ENCODE measurements at places on chromosomes 5 and 9.

DNA sequence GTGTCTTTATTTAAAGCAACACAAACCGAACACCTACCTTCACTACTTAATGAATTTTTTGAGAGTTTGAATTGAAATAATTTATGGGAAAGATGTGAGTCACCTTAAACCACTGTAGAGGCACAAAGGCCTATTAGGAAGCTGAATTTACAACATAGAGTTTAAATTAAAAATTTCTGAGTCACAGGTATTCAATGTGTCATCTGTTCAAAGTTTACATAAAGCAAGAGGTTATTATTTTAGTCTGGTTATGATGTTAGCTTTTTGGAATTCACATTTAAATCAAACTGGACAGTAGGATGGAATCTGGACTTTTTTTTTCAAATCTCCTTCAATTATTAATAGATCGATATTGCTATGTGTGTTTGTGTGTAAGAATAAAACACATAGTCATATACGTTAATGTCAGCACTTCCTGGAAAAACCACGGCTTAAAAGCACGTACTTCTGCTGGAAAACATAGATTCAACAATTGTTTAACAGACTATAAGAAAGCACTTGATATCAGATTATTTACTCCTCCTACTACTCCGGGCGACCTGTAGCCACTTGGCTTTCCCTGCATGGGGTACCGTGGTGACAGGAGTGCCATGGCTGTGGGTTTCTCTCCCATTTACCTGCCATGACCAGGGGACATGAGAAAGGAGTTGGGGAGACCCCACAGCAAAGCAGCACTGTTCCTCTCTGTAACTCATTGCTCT, 638.6 kb downstream of the SEMA5A start:
- peak; percentile 84 for DNase-seq

DNA sequence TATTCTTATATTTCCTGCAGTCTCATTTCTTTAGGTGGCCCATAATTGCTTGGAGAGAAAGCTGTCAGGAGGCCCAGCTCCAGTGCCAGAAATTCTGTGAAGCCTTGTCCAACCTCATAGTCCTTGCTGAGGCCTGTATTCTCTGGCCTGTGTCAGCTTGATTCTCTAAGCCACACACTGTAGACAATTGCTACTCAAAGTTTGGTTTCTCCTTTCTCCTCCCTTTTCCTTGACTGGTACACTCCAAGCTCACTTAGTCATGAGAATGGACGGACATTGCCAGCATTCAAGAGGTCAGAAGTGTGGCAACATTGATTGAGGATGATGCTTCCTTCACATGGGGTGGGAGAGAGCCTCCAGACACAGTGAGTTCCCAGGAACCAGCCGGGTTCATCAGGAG, 71.3 kb upstream of the CXCL14 start:
- DNase-seq, result no peak

DNA sequence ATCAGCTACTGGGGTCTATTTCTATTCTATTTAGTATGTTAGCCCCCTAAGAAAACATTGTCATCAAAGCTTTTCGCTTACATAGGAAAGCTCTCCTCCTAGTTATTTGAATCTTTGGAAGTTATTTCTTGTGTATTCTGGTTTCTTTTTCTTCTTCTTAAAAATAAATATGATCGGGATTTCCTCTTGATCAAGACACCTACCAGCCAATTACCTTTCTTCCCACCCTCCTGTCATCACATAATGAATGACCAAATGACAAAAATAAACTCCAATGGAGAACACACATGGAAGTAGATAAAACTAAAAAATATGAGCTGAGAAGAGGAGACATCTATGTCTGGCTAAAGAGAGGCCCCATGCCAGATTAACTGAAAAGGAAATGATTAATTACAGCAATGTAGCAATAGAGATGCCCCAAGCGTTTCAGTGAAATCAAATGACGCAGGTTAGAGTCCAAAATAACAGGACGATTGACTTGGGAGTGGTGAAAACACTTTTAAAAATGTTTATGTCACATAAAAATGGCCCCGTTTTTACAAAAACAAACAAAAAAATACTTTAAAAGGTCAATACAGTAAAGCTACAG, 59.5 kb upstream of the PCSK1 start:
- DNase-seq, result peak; percentile 84

- no peak for DNase-seq
Observed at GRCh38 chr5:173884402-173885053, 3.6 kb upstream of the CPEB4 start.

- DNase-seq, result no peak
Observed at GRCh38 chr9:12796601-12797000, 21.8 kb downstream of the LURAP1L start.

DNA sequence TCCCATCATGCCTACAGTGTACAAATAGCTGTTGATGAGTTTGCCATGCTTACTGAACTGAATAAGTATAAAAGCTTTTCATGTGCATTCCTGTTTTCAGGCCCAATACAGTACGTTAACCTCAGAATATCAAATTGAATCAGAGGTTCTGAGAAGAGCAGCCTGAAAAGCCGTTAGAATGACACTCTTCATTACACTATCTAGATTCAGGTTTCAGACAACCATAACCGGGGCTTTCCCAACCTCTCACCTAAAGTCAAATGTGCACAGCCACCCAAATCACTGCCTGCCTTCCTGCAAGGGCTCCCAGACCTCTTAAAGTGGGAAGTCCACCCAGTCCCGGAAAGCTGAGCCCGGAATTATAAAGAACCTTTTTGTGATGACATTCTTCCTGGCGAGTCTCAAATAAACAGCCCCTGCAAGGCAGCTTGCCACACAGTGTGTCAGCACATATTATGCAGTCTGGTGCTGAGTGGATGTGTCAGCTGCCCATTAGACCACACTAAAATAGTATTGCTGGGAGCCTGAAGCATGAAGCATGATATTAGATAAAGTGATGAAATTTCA, 245.8 kb downstream of the TLE4 start:
- peak; percentile 26 for DNase-seq

GRCh38 chr9:37956904-37957663, 53.2 kb upstream of the SLC25A51 start:
- DNase-seq, result no peak

DNA sequence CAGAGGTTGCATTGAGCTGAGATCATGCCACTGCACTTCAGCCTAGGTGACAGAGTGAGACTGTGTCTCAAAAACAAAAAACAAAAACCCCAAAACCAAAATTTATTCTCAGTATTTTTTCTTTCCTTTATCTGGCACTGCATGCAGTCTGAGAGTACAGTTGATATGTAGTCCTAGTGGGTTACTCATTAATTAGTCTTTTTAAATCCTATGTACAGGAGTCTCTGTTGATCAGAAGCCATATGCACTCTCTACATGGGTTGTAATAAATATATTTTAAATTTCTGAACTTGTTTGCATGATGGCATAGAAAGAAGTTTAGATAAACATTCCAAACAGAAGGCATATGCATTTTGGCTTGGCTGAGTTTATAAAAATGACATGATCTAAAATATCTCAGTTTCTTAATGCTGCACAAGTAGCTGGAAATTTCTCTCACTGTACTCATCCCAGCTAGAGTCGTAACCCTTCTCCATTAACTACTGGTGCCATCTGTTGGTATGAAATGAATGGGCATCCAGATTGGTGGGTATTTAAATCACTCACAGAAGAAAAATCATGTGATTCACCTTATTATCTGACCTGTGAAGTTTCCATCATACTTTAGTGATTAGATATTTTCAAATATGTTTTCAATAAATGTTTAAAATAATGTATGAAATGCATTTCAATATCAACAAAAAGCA, 284.8 kb downstream of the CTNND2 start:
- no peak for DNase-seq

- no peak for DNase-seq
Observed at GRCh38 chr5:103394676-103395075, 136.1 kb downstream of the MACIR start.

GRCh38 chr9:126000731-126001580, 253.8 kb downstream of the PBX3 start:
- DNase-seq, result no peak

- DNase-seq, result no peak
Observed at GRCh38 chr5:6737043-6737941, 24.1 kb downstream of the TENT4A start.

GRCh38 chr9:18067548-18068120, 406.3 kb upstream of the ADAMTSL1 start:
- no peak for DNase-seq

DNA sequence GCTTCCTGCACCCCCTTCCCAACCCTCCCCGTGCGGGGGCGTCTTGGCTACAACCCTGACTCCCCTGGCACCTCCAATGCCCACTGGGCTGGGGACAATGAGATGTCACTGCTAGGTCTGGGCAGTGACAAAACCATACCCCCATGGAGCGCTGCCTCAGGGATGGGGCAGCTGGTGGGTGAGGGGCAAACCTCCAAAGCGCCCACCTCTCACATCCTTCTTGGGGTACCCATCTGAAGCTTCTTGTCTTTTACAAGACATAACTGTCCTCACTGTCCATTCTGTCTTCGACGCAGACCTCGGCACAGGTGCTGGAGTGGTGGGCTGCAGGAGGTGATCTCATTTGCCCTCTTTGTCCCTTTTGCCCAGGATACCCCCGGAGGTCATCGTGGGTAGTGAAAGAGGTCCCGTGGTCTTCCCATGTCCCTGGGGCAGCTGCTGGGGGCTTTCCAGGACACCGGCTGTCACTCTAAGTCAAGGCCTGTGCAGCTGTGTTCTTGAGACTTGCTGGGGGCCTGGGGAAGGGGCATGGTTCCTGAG, 27.8 kb upstream of the CSF1R start:
- DNase-seq, result no peak

GRCh38 chr5:111830333-111830732, 73.3 kb upstream of the NREP start:
- DNase-seq, result peak; percentile 87

GRCh38 chr5:142826093-142826492, 55.9 kb downstream of the ARHGAP26 start:
- DNase-seq, result no peak

GRCh38 chr9:33524306-33524947, 376 bp downstream of the ANKRD18B start:
- no peak for DNase-seq

- DNase-seq, result peak; percentile 56
Observed at GRCh38 chr9:93827545-93828330, 127.4 kb downstream of the BARX1 start.

GRCh38 chr5:145158730-145159129, 676.4 kb downstream of the PRELID2 start:
- peak; percentile 3 for DNase-seq

GRCh38 chr5:72427488-72428437, 79.4 kb downstream of the ZNF366 start:
- DNase-seq, result peak; percentile 88

DNA sequence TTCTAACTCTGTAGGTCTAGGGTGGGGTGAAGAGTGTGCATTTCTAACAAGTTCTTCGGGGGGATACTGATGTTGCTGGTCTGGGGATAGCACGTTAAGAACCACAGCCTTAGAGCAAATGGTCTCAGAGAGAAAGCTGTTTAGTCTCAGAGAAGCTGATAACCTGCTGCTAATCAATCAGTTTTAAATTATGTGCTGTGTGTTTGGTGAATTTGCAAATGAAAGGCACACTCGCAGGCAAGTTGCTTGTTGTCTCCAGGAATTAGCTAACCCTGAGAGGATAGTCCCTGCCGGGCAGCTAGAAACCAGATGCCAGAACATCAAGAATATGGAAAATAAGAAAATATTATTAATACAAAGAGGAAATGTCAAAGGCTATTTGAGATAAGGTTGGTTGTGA, 79.2 kb downstream of the DMRT2 start:
- no peak for DNase-seq

- peak; percentile 97 for DNase-seq
Observed at GRCh38 chr5:59698207-59699178, 195.0 kb downstream of the PDE4D start.

Measured in iris pigment epithelial cell (primary cell).